ENCODE measurements at places on chromosomes 1 and 21.

DNA sequence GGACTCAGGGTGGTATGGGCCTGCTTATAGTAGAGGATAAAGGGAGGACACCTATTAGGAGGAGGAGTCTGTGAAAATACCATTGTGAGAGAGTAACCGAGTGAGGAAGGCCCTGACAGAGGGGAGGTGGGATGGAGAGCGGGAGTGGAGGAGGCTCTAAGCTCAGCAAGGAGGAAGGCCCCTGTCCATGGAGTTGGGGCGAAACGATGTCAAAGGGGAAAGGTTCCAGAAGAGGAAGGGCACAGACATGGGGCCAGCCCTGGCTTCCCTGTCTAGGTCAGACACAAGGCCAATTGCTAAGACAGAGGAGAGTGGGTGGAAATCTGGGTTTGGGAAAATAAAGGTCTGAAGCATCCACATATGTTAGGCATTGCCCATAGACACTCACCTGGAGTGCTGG lies 44.2 kb downstream of the ELK4 start:
- H3K36me3 ChIP-seq = no peaks in the 10 kb centered on the region
- H3K4me1 ChIP-seq = peaks cover 4% of the 10 kb centered on the region
- H3K27me3 ChIP-seq = peaks cover 15% of the 10 kb centered on the region
- H3K4me3 ChIP-seq = no peak overlapping the region
- H3K27ac ChIP-seq = no peak overlapping the region

- H3K4me3 ChIP-seq = no peak overlapping the region
- DNase-seq = no peak
- H3K36me3 ChIP-seq = no peaks in the 10 kb centered on the region
- H3K4me1 ChIP-seq = peaks cover 2% of the 10 kb centered on the region
- H3K27me3 ChIP-seq = no peaks in the 10 kb centered on the region
- H3K27ac ChIP-seq = no peak overlapping the region
Measured at GRCh38 chr1:54754045-54754444, 10.3 kb downstream of the PARS2 start.

GRCh38 chr21:45601551-45601950 lies 42.0 kb upstream of the PCBP3 start:
- H3K27me3 ChIP-seq = no peaks in the 10 kb centered on the region
- peaks cover 2% of the 10 kb centered on the region for H3K36me3 ChIP-seq
- H3K27ac ChIP-seq = no peak overlapping the region

DNA sequence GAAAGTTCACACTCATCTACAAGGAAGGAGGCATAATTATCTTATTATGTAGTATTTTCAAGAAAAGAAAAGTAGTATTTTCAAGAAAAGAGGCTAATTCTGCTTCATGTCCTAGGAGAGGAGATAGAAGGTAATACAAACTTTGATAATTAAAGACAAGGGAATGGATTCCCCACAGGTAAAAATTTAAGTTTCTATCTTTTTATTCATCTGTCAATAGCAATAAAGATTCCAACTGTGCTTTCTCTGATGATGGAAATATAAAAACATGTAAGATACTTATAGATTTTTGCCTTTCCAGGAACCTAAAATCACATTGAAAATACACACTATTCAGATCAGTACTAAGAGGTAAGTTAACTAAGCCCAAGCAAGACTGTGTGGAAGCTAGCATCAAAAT lies at the start of gene OR2M2:
OR2M2 (plus strand) TSS at position 301 of the 400 bp plus-strand sequence. CDS start 5,165 bp downstream, outside the sequence.
- H3K27ac ChIP-seq = no peak within 1 kb of the TSS
- no peaks in the 10 kb centered on the region for H3K27me3 ChIP-seq
- no peak within 1 kb of the TSS for H3K4me3 ChIP-seq
- DNase-seq = no peak

GRCh38 chr1:206851341-206852010 lies 13.9 kb upstream of the IL20 start:
- no peak overlapping the region for H3K27ac ChIP-seq
- DNase-seq = no peak
- H3K36me3 ChIP-seq = peaks cover 2% of the 10 kb centered on the region
